ENCODE measurements at places on chromosomes 12 and 14.
A peak's percentile ranks its signal among the peaks of the same experiment; 100 is the strongest.

GRCh38 chr12:3122841-3123678 lies 45.9 kb downstream of the TSPAN9 start:
- peak; percentile 77 for DNase-seq

GRCh38 chr12:77766224-77766623 lies 64.5 kb upstream of the NAV3 start:
- DNase-seq: no peak

DNA sequence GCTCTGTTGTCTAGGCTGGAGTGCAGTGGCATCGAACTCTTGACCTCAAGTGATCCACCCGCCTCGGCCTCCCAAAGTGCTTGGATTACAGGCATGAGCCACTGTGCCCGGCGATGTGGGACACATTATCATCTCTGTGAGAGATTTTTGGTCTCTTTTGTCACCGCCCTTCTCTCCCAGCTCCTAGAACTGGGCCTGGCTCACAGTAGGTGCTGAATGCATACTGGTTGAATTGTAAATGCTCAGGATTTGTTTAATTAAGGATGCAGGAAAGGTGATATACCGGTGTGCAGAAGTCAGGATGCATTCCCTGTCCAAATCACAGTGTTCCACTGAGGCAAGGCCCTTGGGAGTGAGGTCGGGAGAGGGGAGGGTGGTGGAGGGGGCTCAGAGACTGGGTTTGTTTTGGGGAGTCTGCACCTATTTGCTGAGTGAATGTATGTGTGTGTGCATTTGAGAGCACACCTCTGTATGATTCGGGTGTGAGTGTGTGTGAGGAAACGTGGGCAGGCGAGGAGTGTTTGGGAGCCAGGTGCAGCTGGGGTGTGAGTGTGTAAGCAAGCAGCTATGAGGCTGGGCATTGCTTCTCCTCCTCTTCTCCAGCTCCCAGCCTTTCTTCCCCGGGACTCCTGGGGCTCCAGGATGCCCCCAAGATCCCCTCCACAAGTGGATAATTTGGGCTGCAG lies 1.0 kb upstream of the KRT18 start:
- no peak for DNase-seq

DNA sequence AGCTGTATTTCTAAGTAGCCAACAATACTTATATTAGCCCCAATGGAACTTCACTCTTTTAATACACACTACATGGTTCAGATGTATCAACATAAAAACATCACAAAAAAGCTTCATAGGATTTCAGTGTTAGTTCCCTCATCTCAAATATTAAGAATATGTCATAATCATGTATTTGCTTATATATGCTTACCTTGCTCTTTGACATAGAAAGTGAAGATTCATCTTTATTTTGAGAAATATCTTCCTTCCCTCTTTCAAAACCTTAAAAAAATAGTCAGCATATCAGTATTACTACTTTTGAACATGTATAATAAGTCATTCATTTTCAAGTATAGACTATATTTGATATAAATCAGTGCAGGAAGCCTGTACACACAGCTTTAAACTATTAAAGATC lies 62.2 kb upstream of the BBS10 start:
- no peak for DNase-seq

DNA sequence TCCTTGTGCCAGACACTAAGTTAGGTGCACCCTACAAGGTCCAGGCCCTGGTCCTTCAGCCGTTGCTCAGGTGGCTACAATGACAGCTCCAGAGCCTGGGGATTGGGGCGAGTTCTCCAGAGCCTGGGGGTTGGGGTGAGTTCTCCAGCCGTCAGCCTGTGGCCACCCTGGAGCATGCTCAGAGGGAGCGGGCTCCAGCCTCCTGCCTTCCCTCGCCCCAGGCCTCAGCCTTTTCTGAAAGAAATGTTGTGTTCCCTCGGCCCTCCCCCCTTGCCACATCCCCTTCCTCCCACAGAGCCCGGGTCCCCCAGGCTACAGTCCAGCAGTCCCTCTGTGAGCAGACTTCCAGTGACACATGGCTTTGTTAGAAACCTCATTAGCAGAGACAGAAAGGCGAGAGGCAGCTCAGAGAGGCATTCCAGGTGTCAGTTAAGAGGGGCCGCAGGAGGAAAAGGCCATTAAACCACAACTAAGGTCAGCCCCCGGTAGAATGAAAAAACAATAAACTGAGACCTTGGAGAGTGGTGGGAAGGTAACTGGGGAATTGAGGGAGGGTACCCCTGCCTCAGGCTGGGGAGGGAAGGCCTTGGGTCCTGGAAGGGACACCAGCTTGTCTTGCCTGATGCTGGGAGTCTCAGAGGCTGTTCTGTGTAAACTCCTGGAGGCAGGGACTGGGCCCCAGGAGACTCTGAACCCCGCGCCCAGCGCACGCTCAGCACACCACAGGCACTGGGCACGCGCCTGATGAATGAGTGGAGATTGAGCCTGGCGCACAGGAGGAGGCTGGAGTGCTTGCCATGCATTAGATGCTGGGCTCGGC lies 23.1 kb upstream of the COL2A1 start:
- no peak for DNase-seq

GRCh38 chr12:86948851-86949250 lies 692.7 kb upstream of the MGAT4C start:
- no peak for DNase-seq

DNA sequence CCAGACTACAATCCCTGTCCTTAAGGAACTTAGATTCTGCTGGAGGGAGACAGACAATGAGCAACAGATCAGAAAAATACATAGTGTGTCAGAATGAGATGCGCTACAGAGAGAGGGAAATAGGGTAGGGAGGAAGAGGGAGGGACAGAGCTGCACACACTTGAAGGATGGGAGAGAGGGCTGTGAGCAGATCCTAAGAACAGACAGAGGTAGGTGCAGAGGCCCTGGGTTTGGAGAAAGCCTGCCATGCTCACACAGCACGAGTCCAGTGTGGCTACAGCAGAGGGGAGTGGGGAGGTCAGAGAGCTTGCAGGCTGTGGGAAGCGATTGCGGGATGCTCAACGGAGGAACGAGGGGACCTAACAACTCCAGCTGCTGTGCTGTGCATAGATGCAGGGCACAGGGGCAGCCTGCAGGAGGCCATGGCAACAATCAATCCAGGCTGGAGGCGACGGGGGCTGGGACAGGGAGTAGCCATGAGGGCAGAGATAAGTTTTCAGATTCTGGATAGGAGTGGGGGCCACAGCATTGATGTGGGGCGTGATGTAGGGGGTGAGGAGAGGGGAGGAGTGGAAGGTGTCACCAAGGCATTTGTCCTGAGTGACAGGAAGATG lies 20.7 kb downstream of the FAIM2 start:
- no peak for DNase-seq

- DNase-seq: peak; percentile 14
These were observed 722 bp downstream of the TMED8 start for GRCh38 chr14:77375973-77376770.
